Stimulated activated CD4-positive, alpha-beta T cell treated with anti-CD3 and anti-CD28 coated beads, Interleukin-1b, Interleukin-23, amount 100 ng/mL, for 24 hours (primary cell): ENCODE measurements at places on chromosomes 6 and 20.

- DNase-seq = no peak
Measured at GRCh38 chr6:167054987-167055386, 55.8 kb downstream of the CEP43 start.

- DNase-seq = no peak
Measured at GRCh38 chr6:128979071-128979470, 96.1 kb downstream of the LAMA2 start.

DNA sequence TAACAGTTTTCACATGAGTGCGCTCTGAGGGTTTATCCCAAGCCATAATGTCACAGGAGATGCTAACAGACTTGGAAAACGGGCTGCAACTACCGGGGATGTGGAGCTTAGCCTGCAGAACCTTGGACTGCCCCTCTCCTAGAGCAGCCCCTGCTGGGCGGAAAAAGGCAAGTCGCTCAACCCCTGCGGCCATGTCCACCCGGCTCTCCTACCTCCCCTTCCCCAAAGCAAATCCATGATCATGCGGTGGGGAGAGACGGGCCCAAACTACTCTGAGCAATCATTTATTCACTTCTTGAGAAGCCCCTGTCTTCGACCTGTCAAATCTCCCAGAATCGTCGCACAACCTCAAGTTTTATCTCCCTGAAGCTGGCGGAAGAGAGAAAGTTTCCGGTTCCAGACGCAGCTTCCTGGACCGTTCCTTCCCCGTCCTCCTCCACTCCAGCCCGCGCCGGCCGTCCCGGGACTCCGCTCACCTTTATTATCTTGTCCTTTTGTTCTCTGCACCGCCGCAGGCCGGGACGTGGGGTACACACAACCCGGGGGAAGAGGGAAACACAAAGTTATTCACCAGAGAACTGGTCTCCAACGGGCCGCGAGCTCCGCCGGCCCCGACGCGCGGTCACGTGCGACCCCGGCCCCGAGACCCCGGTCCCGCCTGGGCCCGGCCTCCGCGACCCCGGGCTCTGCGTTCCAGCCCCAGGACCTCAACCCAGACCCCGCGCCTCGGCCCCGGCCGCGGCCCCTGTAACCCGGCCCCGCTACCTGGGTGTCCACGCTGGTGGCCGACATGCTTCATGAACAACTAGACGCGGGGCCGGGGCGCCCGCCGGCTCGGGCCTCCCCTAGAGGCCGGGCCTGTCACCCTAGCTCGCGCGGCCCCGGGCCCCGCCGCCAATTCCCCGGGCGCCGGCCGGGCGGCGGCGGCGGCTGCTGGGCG lies 560 bp downstream of the YTHDF1 start:
- no peak for DNase-seq

GRCh38 chr20:44664131-44664530 lies 12.6 kb upstream of the ADA start:
- no peak for DNase-seq

GRCh38 chr6:88867841-88868731 lies 95.3 kb downstream of the RNGTT start:
- DNase-seq = no peak

GRCh38 chr20:57215826-57216471 lies 50.5 kb downstream of the BMP7 start:
- DNase-seq = no peak

- no peak for DNase-seq
Measured at GRCh38 chr20:46897328-46897880, 2.8 kb downstream of the EYA2 start.

- DNase-seq = no peak
Measured at GRCh38 chr20:54148947-54149764, 24.6 kb downstream of the CYP24A1 start.
